ENCODE measurements at places on chromosomes 11 and 22.
A peak's percentile ranks its signal among the peaks of the same experiment; 100 is the strongest.

DNA sequence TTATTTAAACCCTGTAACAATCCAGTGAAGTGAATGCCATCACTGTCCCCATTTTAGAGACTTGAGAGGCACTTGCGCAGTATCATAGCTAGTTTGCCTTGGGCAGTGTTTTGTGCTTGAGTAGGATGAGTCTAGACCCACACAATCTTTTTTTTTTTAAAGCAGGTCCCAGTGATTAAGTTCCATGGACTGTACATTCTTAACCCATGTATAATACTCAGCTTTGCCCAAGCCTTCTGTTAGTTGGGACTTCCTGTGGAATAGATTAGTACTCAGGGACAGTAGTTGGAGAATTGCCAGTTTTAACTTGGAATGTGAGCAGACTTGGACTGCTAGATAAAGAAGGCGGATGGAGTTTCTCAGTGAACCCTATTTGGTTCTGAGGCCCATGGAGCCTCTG is 108.6 kb upstream of the RASSF10 start:
- H3K27me3 ChIP-seq: no peaks in the 10 kb centered on the region
- H3K4me1 ChIP-seq: peaks cover 15% of the 10 kb centered on the region
- H3K27ac ChIP-seq: no peak overlapping the region
- DNase-seq: no peak

DNA sequence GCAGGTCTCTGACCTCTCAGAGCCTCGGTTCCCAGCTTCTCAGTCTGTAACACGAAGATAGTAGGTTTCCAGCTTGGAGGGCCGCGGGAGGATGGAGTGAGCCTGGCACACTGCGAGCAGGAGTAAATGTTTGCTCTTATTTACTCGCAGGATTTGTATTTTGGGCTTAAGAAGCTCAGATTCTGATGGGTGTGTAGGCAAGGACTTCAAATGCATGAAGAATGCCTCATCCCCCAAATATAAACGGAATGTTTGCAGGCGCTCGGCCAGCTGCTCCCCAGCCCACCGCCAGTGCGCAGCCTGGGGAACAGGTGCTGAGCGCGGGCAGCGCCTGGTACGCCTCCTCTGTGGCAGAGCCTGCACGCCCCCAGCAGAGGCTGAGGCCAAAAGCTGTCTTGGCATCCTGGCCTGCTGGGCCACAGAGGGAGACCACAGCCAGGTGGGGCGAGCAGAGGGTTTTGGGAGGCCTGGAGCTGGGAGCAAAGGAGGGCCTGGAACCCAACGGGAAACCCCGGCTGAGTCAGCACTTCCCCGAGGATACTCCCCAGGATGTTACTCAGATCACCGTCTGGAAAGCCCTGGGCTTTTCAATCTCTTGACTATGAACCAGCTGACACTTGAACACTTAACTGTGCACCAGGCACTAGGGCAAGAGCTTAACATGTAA is 9.4 kb downstream of the EHD1 start:
- H3K27me3 ChIP-seq: no peaks in the 10 kb centered on the region
- no peak overlapping the region for H3K27ac ChIP-seq
- H3K4me1 ChIP-seq: peaks cover 25% of the 10 kb centered on the region
- no peaks in the 10 kb centered on the region for H3K36me3 ChIP-seq
- no peak overlapping the region for H3K4me3 ChIP-seq

DNA sequence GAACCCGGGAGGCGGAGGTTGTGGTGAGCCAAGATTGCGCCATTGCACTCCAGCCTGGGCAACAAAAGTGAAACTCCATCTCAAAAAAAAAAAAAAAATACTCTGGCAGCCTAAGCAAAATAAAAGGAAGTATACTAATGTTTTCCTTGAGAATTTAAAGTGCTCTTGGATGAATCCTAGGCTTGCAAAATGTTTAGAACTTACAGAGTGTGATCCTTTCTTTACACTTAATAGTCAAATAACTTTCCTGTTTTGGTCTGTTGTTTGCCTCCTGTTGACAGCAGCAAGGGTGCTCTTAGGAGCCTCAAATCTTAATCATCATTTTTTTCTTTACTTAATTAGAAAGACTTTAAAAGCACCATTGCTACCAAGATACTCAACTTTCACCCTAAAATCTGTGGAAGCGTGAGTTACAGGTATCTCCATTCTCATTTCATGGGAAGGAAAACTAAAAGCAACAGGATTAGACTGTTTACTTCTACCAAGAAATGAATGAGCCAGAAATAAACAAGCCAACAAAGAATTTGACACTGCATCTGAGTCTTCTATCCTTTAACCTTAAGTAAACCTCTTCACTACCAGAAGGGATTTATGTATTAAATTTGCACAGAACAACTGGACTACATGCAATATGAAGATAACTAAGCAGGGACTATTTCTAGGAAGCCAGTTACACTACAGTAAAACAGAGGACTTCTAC is 38.7 kb upstream of the CRTAM start:
- H3K4me1 ChIP-seq: peaks cover 4% of the 10 kb centered on the region
- DNase-seq: no peak
- no peak overlapping the region for H3K27ac ChIP-seq
- H3K36me3 ChIP-seq: no peaks in the 10 kb centered on the region
- H3K4me3 ChIP-seq: no peak overlapping the region
- H3K27me3 ChIP-seq: no peaks in the 10 kb centered on the region

DNA sequence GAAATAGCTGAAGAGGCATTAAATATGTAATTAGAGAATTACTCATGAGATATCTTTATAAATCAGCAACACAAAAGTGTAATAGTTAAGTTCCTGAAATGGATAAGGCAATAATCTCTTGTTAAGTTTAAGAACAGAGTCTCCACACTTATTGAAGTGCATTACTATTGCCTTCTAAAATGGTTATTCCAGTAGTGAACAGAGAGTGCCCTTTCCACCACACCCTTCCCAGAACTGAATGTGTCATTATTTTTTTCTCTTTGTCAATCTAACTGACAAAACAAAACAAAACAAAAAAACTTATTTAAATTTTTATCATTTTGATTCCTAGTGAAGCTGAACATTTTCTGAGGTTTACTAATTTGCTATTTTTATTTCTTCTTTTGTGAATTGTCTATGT is 9.2 kb upstream of the PRRG4 start:
- H3K4me1 ChIP-seq: no peaks in the 10 kb centered on the region
- no peak for DNase-seq
- no peaks in the 10 kb centered on the region for H3K36me3 ChIP-seq

GRCh38 chr11:83056204-83056603 is 15.5 kb downstream of the RAB30 start:
- no peaks in the 10 kb centered on the region for H3K27me3 ChIP-seq
- no peak overlapping the region for H3K4me3 ChIP-seq
- DNase-seq: no peak
- H3K36me3 ChIP-seq: no peaks in the 10 kb centered on the region
- H3K4me1 ChIP-seq: peaks cover 6% of the 10 kb centered on the region
- H3K27ac ChIP-seq: no peak overlapping the region

DNA sequence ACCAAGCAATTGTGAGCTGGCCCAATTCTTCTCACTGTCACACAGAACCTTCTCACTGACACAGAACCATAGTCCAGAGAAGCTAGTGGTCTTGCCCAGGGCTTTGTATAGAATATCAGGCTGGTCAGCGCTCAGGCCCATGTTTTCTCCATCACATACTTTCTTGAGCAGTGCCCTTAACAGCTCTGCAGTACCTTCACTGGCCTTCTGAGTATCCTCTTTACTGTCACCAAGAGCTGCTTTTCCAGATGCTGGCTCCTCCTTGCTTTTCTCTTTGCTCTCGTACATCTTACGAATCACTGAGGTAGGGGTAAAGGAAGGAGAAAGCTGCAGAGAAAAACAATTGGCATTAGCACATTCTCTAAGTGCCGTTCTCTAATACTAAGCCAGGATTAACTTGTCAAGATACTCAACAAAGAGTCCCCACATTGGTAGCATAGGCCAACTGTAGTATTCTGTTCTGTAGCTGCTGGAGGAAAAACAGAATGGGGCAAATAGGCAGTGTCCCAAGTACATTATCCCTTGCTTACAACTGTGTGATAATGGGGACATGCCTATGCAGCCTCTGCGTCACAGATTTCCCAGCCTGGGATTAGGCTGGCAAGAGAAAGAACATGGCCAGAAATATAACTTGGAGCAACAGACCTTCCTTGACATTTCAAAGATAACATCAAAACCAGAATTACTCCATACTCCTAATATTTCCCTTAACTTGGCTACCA is 43.5 kb downstream of the DRG1 start:
- H3K27ac ChIP-seq: peak overlapping the region; percentile 89
- no peaks in the 10 kb centered on the region for H3K27me3 ChIP-seq
- DNase-seq: peak; percentile 68
- peaks cover 16% of the 10 kb centered on the region for H3K4me1 ChIP-seq

- H3K27me3 ChIP-seq: no peaks in the 10 kb centered on the region
- no peak overlapping the region for H3K4me3 ChIP-seq
- H3K27ac ChIP-seq: no peak overlapping the region
- H3K4me1 ChIP-seq: peaks cover 11% of the 10 kb centered on the region
These were observed 156.4 kb downstream of the SWAP70 start for GRCh38 chr11:9820260-9820659.

Data from neural progenitor cell (in vitro differentiated cells).